ENCODE measurements at places on chromosomes 7 and 10.

GRCh38 chr7:75928568-75928914 is 13.6 kb downstream of the POR start:
- DNase-seq: no peak

DNA sequence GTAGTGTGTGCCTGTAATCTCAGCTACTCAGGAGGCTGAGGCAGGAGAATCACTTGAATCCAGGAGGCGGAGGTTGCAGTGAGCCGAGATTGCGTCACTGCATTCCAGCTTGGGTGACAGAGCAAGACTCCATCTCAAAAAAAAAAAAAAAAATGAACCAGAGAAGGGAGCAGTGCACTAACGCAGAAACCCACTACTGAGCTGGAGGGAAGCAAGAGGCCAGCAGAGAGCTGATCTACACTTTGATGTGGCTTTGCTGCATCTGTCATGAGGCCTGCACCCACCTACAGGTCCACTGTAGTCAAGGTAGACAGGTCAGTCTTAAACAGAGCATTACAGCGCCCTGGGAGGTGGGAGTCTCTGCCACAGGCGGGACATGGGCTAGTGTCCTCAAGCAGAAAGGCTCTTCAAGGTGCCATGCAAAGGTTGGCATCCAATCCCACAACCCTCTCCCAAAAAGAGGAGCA is 30.0 kb downstream of the MAT1A start:
- no peak for DNase-seq

GRCh38 chr7:32868116-32868515 is 23.4 kb downstream of the KBTBD2 start:
- no peak for DNase-seq

DNA sequence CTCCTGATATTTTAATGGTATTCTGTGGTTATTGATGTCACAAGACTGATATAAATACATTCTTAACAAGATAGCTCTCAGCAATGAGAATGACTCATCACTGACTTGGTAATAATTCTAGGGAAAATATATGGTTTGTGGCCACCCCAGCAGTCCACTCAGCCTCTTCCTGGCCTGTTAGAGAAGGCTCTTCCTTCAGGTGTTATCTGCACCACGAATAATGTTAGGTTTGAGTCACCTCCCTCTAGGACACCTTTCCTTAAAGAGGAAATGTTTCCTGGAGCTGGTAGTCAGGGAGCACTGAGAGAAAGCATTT is 163.3 kb downstream of the SVIL start:
- no peak for DNase-seq

All from sciatic nerve (tissue), 2 donors.